ENCODE measurements at places on chromosomes 6 and 20.

- DNase-seq = no peak
These were observed 20.2 kb downstream of the TOX2 start for GRCh38 chr20:43934833-43935232.

- DNase-seq = no peak
These were observed 41.2 kb upstream of the ENPP1 start for GRCh38 chr6:131766631-131767030.

- DNase-seq = no peak
These were observed 21.2 kb downstream of the TGM2 start for GRCh38 chr20:38143646-38144554.

DNA sequence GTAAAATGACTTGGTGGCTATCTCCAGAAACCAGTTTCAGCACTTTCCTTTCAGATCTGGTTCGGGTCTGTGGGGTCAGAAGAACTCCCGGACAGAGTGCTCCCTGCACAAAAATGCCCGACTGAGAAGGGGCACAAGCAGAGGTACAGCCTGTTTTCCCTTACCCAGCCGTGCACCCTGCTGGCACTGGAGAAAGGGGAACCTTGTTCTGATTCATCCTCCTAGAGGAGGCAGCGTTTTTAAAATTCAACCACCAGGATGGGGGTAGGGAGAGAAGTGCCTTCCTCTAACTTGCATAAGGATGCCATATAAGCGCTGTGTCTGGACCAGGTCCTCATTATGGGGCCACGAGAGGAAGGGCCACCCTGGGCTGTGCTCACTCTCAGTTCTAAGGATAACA lies 17.6 kb downstream of the RIMS4 start:
- DNase-seq = no peak

DNA sequence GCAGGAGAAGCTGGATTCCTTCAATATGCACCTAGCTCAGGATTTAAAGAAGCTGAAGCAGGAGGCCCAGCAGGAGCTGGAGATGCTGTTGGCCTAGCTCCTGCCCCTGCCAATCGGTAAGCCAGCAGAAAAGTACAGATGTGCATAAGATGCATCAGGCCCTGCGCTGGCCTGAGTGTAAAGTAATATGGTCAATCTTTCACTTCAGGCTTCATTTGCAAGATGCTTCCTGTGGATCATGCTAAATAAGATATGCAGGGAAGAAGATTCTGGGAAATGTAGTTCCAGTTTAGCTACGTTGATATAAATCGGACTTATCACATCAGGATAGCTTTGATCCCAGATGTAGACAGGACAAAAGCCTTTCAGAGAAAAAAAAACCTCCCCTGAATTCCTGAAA lies 100.3 kb downstream of the GJA1 start:
- DNase-seq = no peak

- DNase-seq = no peak
These were observed 299.3 kb upstream of the ECI2 start for GRCh38 chr6:4434655-4435054.

DNA sequence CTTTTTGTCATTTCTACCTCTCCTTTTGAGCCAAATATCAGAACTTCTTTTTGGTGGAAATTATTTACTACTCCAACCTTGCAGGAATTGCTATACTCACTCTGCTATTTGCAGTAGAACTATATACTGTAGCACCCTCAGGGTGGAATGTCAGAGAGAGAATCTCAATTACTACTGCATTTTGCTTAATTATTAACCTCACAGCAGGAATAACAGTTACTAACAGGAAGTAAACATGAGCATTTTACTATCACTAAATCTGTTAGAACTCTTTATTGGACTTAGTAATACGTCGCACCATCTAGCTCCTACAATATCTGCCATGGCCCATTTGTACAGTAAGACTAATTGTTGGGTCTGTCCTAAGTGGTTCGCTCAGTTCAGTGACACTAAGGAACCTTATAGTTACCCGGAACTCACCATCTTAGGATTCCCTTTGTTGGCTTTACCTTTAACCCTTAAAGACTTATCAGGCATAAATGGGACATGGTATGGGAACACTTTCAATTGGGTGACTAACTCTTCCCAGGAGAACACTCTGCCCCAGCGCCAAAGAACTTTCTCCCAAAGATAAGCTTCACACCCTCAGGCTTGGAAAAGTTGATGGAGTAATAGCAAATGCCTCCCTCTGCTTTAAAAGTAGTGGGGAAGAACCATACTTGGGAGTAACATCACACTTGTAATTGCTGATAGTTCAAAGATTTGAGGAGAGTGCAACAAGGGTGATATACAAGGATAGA lies 38.8 kb downstream of the PLN start:
- no peak for DNase-seq

DNA sequence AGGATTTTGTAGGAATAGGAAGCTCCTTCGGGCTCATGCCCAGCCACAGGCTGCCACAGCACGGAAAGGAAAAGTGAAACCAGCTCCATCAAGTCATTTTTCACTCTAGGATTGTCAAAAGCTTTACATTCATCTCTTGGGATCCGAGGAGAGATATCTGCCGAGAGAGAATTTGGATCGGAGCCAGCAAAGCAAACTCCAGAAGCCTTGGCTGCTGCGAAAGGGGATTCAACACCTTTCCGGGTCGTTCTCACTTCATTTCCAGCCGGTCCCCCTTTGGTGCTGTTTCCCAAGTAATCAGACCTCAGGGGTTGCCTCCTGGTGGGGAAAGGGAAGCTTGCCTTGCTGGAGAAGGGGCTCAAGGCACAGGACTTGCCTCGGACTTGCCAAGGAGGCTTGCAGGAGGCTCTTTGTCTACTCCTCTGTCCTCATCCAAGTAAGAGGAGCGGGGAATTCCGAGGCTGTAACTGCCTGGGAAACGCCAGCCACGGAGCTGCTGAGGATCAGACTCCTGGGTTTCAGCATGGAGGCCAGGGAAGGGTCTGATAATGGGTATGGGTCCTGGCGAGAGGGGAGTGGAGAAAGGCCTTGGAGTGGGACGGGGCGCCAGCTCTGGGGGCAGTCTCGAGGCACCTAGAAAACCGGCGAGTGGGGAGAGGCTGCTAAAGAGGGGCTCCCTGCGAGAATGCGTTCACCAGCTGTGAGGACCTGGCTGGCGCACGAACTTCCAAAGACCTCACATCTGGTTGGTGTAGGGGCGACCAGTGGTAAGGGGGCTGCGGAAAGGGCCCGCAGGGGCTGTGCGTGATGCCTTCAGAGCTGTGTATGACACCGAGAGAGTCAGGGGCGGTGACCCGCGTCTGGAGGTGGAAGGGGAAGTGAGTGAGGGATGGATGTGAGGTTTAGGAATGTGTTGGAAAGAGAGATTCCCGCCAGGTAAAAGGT lies 702 bp downstream of the ETV7 start:
- no peak for DNase-seq

GRCh38 chr6:36924778-36925374 lies 29.7 kb upstream of the PI16 start:
- no peak for DNase-seq

DNA sequence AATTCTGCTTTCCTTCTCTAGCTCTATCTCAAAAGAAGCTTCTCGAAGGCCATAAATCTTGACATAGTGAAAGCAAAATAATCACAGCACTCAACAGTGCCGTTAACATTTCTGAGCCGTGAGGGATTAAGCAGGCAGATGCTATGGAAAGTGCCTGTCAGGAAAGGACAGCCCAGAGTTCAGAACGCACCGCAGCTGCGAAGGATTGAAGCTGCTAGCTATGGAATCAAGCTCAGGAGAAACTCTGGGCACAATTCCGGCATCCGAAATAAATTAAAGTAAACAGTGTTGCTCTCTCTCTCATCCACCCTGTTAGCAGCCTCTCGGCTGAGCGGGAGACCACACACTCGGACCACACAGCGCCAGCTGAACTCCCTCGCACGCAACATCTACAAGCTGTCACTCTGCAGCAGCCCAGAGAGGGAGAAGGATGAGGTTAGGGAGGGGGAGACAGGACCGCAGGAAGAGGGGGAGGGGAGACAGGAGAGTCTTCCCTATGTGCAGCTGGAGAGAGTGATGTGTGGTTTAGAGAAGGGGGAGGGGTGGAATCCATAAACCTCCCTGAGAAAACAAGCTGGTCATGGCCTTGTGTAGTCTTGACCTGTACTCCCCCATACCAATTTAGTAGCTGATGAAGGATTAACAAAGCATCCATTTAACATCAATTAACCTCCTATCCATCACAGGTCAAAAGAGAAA lies 9.0 kb downstream of the EXOC2 start:
- no peak for DNase-seq

GRCh38 chr6:50846144-50846851 lies 27.6 kb downstream of the TFAP2B start:
- no peak for DNase-seq

DNA sequence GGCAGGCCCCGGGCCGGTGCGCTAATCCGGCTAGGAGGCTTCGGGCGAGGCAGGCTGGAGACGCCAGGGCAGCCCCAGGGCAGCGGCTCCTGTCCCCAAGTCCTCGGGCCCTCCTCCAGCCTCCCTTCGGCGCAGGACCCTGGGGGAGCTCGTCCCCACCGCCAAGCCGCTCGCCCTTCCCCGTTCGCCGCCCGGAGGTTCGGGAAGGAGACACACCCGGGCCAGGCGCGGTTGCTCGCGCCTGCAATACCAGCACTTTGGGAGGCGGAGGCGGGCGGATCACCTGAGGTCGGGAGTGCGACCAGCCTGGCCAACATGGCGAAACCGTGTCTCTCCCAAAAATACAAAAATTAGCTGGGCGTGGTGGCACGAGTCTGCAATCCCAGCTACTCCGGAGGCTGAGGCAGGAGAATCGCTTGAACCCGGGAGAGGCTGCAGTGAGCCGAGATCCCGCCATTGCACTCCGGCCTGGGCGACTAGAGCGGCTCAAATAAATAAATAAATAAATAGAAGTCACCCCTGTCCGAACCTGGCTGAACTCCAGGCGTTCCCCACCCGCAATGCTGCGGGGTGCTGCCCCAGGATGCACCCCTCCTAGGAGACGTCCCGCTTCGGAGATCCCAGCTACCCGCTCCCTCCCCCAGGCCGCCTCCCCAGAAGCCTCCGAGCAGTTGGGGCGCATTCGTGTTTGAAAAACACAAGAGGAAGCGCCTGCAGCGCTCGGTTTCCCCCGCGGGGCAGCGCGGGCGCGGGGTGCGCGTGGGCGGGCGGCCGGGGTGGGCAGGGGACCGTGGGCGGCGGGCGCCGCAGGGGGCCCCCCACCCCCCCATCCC lies 27.5 kb downstream of the SERPINB9 start:
- no peak for DNase-seq

DNA sequence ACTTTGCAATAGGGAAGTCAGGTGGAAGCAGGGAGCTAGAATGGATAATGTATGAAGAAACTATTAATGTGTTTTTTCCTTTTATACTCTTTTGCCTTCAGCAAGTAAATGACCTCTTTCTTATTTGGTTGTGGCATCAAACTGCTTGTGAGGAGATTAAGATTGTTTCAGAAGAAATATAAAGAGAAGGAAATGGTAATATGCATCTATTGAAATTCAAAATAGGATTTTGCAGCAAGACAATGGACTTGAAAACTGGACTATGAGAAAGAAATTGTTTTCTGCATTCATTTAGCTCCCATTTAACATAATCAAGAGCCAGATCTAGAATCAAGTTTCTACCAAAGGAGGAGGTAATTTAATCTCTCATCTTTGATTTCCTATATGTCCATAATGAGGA lies 32.3 kb upstream of the KIFC1 start:
- DNase-seq = no peak

DNA sequence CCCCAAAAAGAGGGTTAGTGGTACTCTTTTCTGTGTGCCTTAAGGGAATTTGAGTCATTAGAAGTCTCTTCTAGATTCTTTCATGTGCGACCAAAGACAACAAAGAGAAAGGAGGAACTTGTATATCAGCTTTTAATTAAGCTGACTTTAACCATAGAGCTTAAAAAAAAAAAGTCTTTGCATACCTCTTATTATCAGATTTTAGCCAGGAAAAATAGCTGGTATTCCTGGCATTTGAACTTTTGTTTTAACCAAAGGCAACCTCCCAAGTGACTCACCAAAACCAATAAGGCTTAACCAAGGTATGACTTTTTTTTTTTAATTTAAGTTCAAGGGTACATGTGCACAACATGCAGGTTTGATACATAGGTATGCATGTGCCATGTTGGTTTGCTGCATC lies 375.0 kb downstream of the CDC5L start:
- no peak for DNase-seq

DNA sequence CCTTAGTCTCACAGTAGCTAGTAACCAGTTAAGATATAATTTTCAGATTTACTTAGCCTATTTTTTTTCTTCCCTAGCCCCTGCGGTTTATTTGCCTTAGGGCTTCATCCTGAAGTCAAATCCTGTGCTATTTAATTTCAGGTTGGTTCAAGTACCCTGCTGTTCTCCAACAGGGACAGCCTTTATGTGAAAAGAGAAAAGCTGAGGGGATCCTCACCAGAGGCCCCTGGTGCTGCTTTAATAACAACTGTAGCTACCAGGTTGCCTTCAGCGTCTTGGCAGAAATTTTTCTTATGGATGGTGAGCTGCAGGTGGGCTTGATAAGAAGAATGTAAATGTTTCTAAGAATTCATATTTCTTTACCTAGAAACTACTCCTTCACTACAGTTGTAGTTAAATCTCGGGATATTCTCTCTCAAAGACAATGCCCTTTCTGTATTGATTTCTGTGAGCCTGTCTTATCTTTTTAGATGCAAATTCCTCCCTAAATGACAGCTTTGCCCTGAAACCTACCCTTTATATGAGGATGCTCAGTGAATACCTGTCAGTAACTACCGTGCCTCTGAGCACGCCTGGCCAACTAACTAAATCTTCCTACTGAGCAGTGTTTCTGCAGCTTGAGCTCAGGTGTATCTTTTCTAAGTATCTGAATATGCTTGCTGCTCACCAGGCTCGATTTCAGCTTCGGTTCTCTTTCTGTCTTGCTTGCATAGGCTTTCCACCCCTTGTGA lies 320.5 kb downstream of the MMUT start:
- DNase-seq = no peak

- no peak for DNase-seq
These were observed 30.5 kb downstream of the SLC22A23 start for GRCh38 chr6:3426091-3426926.

DNA sequence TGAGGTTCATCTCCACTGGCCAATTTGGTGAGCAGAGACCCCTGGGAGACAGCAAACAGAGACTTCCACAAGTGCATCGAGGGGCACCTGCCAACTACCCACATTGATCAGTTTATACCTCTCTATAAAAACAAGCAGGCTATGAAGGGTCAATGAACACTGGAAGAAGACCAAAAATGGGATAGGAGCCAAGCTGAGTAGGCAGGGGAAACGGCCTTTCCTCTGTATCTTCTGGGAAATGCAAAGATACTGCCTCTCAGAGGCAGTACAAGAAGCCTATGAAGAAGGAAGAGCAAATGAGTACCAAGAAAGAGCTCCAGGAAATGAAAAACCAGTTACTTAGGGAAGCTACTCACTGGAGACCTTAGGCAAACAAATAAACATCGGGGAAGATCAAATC lies 247.7 kb downstream of the GMDS start:
- DNase-seq = no peak

- DNase-seq = no peak
These were observed 5.6 kb upstream of the ZBTB46 start for GRCh38 chr20:63836458-63837344.

GRCh38 chr20:325889-326644 lies 715 bp downstream of the SOX12 start:
- DNase-seq = peak; percentile 39

- DNase-seq = no peak
These were observed 3.3 kb upstream of the MOG start for GRCh38 chr6:29653452-29654038.
